Upper lobe of left lung (tissue), 6 donors: ENCODE measurements at places on chromosomes 7 and 10.

DNA sequence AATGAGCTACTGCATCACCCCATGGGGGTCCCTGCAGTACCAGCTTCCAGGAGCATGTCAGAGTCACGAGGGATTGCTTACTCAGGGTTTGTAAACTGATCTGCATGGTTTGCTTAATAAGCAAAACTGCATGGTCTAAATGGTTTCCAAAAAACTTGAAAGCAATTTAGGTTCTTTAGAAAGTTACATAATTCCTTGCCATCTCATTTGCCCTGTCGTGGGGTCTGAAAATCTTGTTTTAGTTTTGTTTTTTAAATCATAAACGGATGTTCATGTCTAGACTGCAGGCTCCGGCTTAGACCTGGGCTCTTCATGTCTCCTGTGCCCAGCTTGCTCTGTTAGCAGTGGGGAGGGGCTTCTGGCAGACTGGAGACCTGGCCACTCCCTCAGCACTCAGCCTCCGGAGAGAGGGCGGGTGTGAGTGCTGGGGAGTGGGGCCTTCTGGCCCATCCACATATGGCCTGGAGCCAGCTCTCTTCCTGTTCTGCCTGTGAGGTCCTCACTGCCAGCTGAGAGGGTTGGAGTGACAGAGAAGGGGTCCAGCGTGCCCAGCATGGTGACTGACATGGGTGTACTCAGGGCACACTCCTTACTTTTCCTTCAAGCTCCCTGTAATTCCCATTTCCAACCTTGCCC lies 17.5 kb downstream of the PRF1 start:
- peak; percentile 83 for DNase-seq

GRCh38 chr10:80324891-80325364 lies 31.6 kb downstream of the DYDC1 start:
- no peak for DNase-seq

- DNase-seq = no peak
Measured at GRCh38 chr10:129110780-129111179, 356.3 kb upstream of the MGMT start.

DNA sequence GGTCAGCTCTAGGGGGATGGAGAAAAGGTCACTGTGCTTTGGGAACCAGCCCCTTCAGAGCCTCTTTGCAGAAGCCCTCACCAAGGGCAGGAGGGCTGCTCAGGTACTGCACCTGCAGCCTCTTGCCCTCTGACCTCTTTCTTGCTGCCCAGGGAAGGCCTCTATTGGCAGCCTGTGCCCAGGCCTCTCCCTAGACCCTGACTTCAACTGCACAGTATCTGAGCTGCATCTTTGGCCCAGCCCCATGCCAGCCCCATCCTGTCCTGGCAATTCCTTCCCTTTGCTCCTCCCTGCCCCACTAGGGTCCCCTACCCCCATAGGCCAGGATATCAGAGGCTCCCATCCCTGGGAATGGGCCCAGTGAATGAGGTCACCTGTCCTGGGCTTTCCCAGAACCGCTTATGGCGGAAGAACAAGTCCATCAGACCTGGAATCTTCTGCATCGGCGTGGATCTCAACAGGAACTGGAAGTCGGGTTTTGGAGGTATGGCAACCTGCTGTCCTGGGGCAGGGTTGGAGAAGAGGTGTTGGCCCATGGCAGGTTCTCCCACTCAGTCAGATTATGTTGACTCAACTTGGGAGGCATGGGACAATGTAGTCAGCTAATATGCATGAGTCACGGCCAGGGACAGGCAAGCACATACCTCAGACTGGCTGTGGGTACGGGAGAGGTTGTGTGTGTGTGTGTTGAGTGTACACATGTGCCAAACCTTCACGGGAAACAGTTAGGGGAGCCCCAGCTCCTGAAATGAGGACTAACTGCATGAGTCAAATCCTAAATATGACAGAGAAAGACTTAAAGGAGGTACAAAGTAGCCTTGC lies 17.1 kb upstream of the CPA1 start:
- no peak for DNase-seq

GRCh38 chr7:65002972-65003585 lies 3.4 kb downstream of the ERV3-1 start:
- no peak for DNase-seq

DNA sequence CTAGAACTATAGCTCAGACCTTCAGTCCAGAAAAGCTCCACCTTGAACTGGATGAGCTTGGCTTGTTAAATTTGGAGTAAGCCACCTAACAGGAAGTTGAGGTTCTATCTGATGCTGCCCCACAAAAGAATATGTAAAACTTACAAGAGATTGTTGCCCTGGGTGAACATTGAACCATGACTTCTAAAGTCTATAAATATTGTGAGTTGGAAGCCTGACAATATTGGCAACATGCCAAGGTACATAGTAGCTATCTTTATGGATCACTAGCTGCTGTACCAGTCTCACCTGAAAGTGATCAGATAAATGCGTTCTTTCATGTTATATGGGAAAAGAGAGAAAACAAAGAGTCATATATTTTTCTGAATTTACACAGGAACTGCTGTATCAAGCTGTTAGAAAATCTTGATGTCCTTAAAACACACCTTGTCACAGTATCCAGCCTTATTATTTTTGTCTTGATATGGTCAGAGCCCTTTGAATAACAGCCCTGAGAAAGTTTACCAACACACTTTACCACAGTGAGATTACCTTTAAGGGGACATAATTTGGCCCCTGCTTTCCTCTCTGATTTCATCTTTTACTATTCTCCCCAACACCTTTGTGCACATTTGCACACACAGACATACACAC lies 92.0 kb downstream of the LSMEM1 start:
- no peak for DNase-seq

DNA sequence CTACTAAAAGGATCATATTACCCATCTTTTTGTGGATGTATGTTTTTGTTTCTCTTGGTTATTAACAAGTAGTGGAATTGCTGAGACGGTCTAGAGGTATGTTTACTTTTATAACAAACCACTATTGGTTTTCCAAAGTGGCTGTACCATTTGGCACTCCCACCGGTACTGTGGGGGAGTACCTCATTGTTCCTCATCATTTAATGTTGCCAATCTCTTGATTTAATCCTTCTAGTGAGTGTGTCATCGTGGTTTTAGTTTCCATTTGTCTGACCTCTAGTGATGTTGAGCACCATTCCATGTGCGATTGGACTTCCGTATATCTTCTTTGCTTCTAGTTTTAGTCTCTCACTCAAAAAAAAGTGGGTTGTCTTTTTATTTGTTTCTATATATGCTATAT lies 50.4 kb downstream of the RBM33 start:
- no peak for DNase-seq

GRCh38 chr10:130897815-130898214 lies 413.7 kb downstream of the TCERG1L start:
- no peak for DNase-seq

- peak; percentile 74 for DNase-seq
Measured at GRCh38 chr7:40604601-40605438, 470.0 kb downstream of the SUGCT start.

- DNase-seq = no peak
Measured at GRCh38 chr7:156819733-156820295, 73.2 kb downstream of the LMBR1 start.

- DNase-seq = no peak
Measured at GRCh38 chr7:150406312-150406566, 27.1 kb downstream of the ZNF775 start.

- peak; percentile 93 for DNase-seq
Measured at GRCh38 chr7:128405471-128406313, 4.1 kb downstream of the IMPDH1 start.

- no peak for DNase-seq
Measured at GRCh38 chr10:19819419-19820033, 3.3 kb downstream of the PLXDC2 start.

DNA sequence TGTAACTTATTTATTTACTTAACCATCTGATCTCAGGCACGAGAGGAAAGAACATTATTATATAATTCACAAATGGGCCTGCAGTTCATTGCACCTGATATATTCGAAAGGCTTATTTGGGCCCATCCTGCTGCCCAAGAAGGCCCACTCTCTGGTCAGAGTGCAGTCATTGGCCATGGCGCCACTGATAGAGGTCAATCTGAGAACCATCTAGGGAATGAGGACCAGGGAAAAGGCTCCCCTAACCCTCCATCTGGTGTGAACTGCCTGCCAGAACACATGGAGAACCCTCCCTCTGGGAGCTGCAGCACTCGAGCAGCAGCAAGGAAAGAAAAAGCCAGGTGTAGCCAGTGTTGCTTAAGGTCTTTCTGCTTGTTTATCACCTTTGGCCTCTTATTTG lies 136.6 kb downstream of the REEP3 start:
- no peak for DNase-seq

GRCh38 chr7:42135728-42136127 lies 101.3 kb downstream of the GLI3 start:
- DNase-seq = no peak

- DNase-seq = no peak
Measured at GRCh38 chr7:149558149-149558861, 60.7 kb upstream of the ZNF746 start.

DNA sequence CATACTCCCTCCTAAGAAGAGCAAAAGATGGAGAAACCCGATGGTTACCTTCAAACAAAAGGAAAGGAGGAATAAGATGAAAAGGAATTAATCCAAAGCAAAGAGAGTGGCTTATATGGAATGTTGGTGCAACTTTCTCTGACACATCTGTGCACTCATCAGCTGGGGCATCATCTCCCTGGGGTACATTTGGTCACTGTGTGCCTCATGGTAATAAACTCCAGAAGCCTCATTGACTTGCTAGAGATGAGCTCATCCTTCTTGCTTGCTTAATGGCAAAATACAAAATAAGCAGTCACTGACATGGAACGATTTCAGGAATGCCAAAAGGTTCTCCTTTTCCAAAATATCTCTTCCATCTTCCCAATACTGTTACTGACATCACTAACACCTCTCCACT lies 22.5 kb downstream of the CAV1 start:
- DNase-seq = no peak

DNA sequence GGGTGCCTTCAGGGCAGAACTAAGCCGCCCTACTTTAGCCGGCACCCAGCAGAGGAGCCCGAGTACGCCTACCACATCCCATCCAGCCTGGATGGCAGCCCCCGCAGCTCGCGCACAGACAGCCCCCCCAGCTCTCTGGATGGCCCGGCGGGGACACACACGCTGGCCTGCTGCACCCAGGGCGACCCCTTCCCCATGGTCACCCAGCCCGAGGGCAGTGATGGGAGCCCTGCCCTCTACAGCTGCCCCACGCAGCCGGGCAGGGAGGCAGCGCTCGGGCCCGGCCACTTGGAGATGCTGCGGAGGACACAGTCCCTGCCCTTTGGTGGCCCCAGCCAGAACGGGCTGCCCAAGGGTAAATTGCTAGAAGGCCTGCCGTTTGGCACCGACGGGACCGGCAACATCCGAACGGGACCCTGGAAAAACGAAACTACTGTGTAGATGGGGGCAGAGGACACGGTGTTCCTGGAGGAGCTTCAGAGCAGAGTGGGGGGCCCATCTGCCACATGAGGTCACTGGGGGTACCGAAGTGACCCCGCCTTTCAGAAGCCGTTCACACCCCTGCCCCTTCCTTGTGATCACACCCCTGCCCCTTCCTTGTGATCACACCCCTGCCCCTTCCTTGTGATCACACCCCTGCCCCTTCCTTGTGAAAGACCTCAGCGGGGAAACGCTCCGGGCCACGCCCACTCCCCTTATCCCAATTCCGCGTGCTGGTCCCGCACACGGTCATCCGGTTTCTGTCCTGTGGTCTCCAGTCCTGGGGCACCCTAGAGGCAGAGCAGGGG lies 30.8 kb upstream of the KNDC1 start:
- peak; percentile 71 for DNase-seq

DNA sequence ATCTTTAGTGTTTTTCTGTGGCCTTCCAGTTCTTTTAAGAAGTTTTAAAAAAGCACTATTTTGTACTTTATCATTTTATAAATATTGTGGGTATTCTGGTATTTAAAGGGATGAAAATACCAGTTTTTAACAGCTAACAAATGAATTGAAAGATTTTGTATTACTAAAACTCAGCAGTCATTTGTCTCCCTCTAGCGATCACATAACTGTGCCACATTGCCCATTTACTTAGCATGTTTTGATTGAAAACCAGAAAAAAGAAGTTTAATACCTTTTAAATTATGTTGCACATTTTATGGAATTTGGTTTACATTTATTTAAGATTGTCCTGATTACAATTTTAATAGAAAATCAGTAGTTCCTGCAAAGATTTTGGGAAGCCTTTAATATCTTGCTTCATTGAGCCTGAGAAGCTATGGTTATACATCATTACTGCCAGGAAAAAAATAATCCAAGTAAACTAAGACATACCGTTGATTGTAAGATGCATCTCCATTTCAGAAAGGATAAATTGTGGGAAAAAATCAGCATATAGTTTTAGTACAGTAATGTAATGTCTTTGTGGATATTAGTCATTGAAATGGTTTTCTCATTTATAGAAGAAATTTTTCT lies 34.9 kb downstream of the TAX1BP1 start:
- DNase-seq = no peak

DNA sequence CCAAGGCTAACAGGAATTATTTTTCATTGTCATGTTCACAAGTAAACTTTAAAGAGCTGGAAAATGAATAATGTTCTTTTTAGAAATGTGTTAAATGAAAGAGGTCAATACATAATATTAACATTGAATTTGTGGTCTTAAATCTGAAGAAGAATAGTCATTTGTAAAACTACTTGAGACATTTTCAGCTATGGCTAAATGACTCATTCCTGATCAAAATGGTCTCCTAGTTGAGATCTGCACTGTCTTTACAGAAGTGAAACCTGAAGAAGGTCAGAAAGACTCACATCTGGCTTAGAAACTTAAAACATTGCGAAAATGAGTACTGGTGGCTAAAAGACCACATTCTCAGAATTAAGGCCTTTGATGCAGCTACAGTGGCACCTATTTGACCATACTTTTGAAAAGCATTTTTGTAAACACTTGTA lies 5.9 kb downstream of the PIK3CG start:
- DNase-seq = no peak

DNA sequence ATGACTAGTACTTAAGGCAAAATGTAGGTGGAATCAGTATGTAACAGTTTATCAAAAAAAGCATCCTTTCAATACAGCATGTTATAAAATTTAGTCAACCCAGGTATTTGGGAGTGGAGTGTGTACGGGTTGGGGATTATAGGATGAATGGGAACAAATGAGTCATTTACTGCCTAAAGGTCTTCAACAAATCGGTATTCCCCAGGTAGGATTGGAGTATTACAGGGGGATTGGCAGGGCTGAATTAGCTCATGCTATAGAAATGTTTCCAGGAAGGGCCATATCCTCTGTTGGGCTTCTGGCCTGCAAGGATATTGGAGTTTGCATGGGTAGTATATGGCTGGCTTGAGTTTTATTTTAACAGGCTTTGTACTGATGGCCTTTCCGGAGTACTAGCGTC lies 723.7 kb downstream of the SORCS1 start:
- no peak for DNase-seq

GRCh38 chr7:84811362-84811761 lies 375.5 kb downstream of the SEMA3D start:
- no peak for DNase-seq

DNA sequence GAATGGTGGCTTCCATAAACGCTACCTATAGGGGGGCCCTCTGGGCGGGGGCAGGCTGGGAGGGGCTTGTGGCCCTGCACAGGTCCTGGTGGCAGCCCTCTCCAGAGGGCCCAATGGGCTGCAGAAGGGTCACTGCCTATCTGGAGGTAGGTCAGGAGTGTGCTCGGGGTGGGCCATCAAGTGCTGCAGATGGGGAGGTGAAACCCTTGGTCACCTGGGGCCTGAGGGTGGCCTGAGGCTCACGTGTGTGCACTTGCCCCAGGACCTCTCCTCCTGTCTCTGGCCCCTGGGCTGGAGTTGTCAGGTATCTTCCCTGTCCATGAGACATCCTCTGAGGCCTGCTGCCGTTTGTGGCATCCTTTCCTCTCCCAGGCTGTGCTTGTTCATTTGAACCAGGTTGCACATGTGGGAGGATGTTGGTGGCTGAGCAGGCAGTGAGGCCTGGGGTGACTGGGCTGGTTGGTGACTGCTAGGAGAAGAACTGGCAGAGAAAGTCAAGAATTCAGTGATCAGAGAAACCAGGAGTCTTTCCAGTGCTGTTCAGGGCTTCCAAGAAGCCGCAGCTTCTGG lies 21.1 kb upstream of the SH2D4B start:
- no peak for DNase-seq
